ENCODE measurements at places on chromosomes 3 and 15. TPM values are rescaled to one million over a fixed set of nuclear protein-coding genes. Genes with fewer than 3 reads are reported as not detected.

DNA sequence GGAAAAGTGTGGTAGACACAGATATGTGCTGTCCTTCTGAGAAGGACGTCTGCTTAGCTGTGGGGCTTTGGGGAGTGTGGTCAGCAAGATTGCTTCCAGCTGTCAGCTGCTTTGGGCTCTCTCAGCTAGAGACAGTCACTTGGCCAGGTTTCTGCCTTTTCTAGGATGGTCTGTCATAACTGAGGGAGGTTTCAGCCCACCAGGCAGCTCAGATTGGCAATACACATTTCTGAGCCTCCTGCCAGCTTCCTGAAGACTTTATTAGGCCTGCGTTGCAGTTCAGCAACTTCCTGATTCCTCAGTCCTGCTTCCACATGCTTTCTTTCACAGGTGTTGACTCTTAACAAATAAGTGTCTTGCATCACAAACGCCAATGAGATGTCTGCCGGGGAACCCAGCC, 286.5 kb downstream of the SQOR start:
- no peak for DNase-seq

GRCh38 chr3:50251220-50251619, 15.2 kb downstream of the GNAI2 start:
- DNase-seq, result no peak

The ITGB5 gene
- 98.6 TPM for total RNA-seq

DNA sequence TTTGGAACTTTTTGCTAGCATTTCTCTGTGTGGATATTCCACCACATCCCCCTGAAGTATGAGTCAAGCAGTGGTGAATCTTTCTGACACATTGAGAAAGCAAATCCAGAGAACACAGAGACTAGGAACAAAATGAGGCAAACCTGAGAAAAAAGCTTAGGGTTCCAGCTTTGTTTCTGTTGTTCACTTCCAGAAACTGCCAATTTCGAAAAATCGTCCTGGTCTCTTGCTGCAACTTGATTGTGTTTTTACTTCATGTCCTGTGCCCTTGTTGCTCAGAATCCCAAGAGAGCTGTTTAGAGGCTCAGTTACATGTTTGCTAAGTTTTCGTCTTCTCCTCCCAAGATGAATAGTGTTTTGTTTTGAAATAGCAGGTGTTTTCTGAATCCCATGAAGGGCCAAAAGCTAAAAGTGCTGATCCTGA, 13.7 kb downstream of the MAP2K1 start:
- no peak for DNase-seq

DNA sequence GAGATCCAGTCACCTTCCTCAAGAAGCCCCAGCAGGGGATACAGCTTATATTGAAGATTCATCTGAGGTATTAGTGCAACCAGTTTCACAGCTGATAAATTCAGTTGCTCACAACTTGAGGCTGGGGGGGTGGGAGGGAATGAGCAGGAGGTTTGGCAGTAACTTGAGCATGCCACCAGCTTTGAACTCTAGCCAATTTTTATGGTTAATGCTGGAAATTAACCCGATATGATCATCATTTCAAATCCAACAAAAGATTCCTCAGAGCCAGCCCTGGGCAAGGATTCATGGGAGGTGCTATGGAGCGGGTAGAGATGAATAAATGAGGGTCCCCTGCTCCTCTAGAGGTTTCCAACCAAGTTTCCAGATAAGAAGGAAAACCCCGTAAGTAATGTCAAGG, 73.1 kb upstream of the HES1 start:
- no peak for DNase-seq

- DNase-seq, result no peak
Observed at GRCh38 chr3:102068327-102068726, 219.0 kb downstream of the NFKBIZ start.

- DNase-seq, result no peak
Observed at GRCh38 chr3:176469694-176470205, 727.5 kb downstream of the TBL1XR1 start.

GRCh38 chr3:94225148-94225865, 162.4 kb downstream of the NSUN3 start:
- no peak for DNase-seq

GRCh38 chr15:73330206-73331051, 38.3 kb downstream of the HCN4 start:
- peak; percentile 46 for DNase-seq

DNA sequence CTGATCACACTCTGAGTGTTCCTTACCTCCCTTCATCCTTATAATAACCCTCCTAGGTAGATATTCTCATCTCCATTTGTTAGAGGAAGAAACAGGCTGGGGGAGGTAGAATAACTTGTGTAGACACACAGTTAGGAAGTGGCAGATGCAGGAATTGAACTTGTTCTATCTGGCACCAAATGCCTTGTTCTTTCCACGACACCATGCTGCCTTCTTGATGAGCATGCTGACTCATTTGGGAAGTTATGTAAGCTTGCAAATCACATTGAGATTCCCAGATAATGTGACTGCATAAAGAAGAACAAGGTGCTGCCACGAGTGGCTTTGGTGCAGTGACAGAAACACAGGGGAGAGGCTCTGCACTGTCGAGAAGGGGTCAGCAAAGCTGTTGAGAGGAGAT, 27.5 kb upstream of the NDUFB4 start:
- no peak for DNase-seq

The HCLS1 gene
- total RNA-seq, result 42.5 TPM

The ASTE1 gene
- 4.3 TPM for total RNA-seq

DNA sequence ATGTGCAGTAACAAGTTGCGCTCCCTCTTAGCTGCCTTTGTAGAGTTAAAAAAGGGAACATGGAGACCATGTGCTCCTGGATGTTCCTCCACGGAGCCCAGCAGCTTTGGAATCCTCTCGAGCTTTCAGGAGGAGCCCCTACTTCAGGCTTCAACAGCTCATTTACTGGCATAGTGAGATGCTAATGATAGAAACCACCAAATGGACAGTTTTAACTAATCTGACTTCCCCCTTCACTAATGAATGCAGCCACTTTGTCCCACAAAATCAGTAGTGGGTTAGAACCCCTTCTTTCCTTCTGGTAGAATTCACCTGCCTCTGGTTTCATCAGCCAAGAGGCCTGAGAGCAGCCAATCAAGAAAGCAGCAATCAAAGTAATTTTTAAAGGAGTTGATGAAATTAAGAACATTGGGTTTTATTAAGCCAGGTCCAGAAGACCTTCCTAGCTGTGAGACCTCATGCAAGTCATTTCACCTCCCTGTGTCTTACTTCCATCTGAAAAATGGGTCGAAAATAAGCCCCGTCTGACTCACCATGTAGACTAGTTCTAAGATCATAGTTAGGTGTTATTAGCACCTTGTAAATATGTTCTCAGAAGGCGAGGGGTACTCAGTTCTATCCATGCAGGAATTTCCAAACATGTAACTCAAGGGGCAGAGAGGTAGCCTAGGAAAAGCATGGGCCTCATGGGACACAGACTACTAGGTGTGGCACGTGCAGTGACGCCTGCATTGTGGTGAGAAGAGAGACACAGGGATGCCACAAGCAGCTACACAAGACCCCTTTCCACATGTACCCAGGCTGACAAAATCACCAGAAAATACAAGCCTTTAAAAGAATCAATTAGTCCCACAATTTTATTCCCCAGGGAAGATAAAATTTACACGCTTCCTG, 179.7 kb upstream of the LPP start:
- DNase-seq, result no peak

The ERICH6 gene
- not detected for total RNA-seq

DNA sequence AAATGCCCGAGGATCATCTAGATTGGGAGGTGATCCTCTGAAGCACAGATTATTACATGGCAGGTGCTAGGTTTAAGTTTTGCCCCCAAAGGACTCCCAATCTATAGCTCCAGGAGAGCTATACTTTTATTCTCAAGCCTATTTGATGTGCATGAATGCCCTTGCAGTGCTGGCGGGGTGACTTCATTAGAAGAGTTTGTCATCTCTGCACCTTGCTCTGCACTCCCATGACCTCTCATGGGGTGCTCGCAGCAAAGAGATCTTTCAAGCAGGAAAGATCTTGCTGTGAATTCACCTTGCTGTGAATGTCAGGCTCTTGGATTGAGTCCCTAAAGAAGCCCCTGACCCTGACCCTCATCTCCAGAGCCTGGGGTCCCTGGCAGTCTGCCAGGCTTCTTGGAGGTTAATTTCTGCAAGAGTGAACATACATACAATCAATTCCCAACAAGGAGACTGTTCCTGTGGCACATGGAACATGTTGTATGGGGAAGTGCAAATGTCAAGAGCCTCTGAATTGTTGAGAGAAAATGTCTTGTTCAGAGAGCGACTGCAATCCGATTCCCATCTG, 45.9 kb downstream of the FAM43A start:
- no peak for DNase-seq

GRCh38 chr3:123386477-123387040, 62.3 kb downstream of the ADCY5 start:
- peak; percentile 61 for DNase-seq

DNA sequence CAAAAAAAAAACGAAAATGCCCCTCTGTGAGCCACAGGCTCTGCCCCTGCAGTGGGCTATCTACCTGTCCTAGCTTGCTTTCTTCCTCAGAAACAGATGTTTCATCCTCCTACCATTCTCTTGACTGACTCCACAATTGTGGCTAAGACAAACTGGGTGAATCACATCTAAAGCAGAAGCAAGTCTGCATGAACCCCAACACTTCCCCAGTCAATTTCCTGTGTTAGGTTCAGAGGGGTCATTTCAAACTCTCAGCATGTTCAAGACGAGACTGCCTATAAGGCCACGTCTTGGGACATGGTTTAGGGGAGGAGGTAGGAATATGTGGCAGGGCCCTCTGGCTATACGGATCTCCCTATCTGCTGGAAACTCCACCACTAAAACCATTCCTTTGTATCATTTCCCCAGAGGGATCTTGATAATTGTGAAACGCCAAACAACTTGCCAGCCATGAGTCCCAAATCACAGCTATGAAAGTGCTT, 28.6 kb upstream of the ANKDD1A start:
- DNase-seq, result no peak
